Activated naive CD4-positive, alpha-beta T cell (primary cell): ENCODE measurements at places on chromosomes 3 and 15.

GRCh38 chr3:192033246-192033645 lies 572.3 kb downstream of the PYDC2 start:
- no peak for DNase-seq

DNA sequence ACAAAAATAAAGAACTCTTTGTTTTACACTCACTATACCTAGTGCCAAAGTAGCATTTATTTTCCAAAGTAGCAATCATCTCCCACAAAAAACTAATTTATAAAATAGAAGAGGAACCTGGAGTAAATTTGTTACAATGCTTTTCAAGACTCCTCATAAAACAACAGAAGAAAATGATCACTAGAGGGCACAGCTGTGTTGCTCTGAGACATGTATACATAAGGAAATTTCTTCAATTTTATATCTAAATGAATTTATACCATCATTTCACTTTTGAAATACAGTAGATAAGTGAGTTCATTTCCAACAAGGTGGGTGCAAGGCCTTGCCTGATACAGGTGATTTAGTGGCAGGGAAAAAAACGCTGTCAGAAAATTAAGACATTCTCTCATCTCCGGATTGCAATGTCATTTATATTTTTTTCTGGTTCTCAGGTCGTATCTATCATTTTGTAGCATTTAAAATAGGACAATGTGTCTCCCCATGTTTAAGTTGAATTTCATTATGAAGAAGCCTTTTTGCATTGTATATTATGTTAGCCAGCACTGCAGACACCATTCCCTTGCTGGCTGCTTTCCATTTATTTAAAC lies 25.3 kb upstream of the ARHGEF26 start:
- DNase-seq, result no peak

DNA sequence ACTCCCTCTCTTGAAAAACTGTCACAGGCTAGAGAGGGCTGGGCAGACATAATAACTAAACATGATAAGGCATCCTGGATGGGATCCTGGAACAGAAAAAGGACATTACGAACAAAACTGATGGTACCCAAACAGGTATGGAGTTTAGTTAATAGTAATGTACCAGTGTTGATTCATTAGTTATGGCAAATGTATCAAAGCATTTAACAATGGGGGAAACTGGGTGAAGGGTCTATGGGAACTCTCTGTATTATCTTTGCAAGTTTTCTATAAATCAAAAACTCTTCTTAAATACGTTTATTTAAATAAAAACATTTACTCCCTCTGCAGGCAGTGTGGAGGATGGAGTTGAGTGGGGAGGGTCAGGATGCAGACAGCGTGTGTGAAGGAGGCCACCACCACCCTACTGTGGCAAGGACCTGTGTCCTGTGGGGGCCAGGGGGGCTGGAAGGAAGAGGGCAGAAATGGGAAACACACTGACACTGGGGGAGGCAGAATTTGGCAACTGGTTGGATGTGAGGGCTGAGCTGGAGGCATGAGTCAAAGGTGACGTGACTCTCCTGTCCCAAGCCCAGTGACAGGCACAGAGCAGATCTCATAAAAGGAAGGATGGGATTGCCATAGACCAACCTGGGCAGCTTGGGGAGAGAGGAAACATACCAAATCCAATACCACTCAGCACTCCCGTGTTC lies 59.6 kb upstream of the ITGA11 start:
- no peak for DNase-seq

GRCh38 chr3:175149675-175150074 lies 290.5 kb downstream of the NAALADL2 start:
- DNase-seq, result no peak

DNA sequence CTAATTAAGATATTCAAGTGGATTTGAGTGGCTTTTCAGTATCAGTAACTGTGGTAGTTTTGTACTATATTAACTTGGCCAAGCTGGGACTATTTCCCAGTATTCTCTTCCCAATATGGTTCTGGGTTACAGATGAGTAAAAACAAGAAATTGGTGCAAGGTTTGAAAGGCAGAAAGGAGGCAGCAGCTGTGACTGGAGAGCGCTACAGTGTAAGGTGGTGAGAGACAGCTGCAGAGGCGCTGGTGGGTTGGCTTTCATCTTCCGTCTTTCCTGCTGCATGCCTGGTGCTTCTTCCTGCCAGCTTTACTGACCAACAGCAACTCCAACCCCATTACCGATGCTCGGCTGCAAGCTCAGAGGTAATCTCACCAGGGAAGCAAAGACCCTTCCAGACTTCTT lies 9.8 kb downstream of the DPH3 start:
- no peak for DNase-seq
